ENCODE measurements at places on chromosomes 4 and X. TPM values are rescaled to one million over a fixed set of nuclear protein-coding genes. Genes with fewer than 3 reads are reported as not detected.

The NOX1 gene
- total RNA-seq, result not detected

The SSX1 gene
- total RNA-seq, result not detected

The KIAA1210 gene
- not detected for total RNA-seq

The LAP3 gene
- total RNA-seq, result 141 TPM

The GPR173 gene
- total RNA-seq, result not detected

The ANOS1 gene
- not detected for total RNA-seq

The HSFX4 gene
- total RNA-seq, result not detected

Measured in T-helper 1 cell treated with Interleukin-12 subunit alpha and Interleukin-12 subunit beta and Interleukin-4 antibody, amounts not matched to agents 30 ng/mL and 1 ng/mL, for 36 hours (primary cell).